ENCODE measurements at places on chromosomes 3 and 15.

GRCh38 chr3:44228900-44229299 is 12.8 kb upstream of the TOPAZ1 start:
- no peak for DNase-seq

GRCh38 chr3:130539005-130539404 is 22.0 kb downstream of the COL6A6 start:
- DNase-seq = no peak

DNA sequence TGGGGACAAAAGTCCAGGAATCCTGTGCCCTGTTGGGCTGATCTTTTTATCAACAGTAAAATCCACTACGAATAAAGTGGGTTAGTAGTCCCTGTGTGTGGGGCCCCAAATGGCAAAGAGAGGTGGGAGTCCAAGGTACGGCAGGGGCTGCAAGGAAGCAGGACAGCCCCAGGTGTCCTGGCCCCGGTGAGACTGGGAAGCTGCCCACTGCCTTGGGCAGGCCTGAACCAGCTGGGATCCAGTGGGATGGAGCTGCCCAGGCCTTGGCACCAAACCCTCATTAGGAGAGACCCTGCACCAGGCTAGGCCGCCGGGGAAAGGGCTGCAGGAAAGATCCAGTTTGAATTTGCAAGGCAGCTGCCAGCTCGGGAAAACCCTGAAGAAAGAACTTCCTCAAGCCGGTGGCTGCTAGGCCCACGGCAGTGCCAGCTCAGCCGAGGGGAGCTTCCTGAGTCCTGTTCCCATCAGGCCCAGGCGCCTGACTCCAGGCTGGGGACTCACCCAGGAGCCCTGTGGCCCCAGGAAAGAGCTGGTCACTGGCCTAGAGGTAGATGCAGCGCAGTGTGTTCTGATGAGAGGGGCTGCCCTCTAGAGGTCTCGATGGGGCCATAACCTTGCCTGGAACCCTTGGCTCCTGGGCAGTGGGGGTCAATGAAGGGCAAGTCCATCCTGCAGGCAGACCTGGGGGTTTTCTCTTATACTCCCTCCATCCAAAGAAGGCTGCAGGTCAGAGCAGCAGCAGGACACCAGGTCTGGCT is 14.4 kb upstream of the GNAI2 start:
- peak; percentile 76 for DNase-seq

- no peak for DNase-seq
Measured at GRCh38 chr3:26962492-26963360, 340.2 kb downstream of the LRRC3B start.

- DNase-seq = no peak
Measured at GRCh38 chr3:12436514-12437220, 47.6 kb upstream of the TSEN2 start.

DNA sequence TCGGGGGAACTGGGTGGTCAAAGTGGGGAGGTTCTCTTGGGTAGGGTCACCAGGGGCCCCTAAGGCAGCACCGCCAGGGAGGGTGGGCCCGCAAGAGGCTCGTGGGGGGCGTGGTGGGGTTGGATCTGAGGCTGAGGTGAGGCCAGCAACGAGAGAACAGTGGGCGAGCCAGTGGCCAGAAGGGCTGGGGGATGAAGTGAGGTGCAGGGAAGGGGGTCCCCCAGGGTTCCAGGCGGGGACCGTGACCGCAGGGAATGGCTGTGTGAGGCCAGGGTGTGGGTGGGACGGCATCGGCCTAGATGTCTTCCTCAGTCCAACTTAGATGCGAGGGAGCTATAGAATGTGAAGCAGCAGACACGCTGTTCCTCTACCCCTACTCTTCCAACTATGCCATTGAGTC is 78.2 kb downstream of the SNRK start:
- DNase-seq = no peak

DNA sequence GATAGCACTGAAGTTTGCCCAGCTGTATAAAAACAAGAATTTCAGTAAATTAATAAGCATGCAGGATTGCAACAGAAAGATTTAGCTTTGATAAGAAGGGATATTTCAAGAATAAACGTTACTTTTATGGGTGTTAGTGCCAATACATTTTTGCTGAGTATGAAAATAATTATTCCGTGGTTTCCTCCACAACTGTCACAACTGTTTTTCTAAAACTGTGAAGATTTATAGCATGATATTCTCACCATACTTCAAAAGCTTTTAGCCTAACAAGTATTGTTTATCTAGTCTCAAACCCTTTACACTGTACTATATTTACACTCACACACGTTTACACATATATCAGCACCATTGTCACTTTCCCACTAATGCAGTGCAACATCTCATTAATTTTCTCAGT is 200.5 kb downstream of the TPRG1 start:
- no peak for DNase-seq

- no peak for DNase-seq
Measured at GRCh38 chr15:29819979-29820378, 2.3 kb downstream of the TJP1 start.

DNA sequence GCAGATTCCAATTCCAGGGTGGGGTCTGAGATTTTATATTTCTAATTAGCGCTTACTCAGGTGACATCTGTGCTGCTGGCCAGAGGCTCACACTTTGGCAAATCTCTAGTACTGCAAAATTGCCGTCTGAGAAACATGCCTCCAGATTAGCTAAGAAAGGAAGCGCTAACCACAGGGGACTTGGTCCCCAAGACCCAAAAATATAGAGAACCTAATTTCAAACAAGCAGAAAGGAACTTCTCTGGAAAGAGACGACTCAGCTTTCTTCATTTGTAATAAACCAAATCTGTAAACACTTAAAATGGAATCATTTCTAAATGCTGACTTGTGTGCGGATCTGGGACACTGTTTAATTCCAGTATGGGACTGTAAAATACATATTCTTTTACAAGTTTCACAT is 55.7 kb downstream of the B3GNT5 start:
- no peak for DNase-seq

GRCh38 chr15:73924171-73924921 is 1.9 kb upstream of the LOXL1 start:
- DNase-seq = no peak

GRCh38 chr15:44810237-44810636 is 73.9 kb downstream of the TRIM69 start:
- no peak for DNase-seq

- DNase-seq = no peak
Measured at GRCh38 chr3:73060302-73060723, 1.1 kb upstream of the EBLN2 start.

- DNase-seq = no peak
Measured at GRCh38 chr3:5162102-5162501, 25.4 kb upstream of the EDEM1 start.

DNA sequence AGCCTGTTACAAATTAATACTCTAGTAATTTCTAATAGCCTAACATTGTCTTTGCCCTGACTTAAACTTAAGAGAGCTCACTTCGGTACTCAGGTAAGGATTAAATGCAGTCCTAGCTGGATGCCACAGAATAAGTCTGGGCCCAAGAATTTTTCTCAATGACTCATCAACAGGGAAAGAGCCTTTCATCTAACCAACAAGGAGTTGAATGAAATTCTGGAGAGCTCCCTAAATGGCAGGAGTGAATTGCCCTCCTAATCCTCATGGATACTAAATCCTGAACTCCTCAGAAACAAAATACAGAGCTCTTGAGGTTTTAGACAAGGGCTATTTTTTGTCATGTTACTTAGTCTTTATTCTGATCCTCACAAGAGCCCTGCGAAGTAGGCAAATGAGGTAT is 159.5 kb downstream of the PLCH1 start:
- no peak for DNase-seq

DNA sequence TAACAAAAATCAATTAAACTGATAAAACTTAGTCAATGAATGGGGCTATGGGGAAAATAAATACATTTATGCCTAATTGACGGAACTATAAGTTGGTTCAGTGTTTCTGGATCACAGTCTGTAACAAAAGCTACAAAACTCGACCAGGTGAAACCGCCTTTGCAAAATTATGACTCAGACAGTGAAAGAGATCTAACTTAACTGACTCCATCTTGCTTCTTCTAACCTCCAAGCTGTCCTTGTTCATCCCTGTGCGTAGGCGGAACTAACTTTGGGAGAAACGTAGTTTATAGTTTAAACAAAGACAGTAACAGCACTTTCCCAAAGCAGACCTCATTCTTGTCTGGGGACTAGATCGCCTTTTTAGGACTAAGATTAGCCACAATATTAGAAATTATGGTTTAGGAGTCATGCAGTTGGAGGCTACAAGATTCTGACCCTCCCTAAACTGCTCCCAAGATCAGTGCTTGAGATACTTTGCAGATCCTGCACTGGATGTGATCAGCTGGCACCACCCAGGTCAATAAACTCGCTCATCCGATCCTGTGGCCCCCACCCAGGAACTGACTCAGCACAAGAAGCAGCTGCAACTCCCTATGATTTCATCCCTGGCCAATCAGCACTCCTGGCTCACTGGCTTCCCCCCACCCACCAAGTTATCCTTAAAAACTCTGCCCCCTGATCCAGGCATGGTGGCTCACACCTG is 7.2 kb upstream of the MFGE8 start:
- no peak for DNase-seq

GRCh38 chr3:126889276-126890201 is 93.4 kb upstream of the PLXNA1 start:
- no peak for DNase-seq

DNA sequence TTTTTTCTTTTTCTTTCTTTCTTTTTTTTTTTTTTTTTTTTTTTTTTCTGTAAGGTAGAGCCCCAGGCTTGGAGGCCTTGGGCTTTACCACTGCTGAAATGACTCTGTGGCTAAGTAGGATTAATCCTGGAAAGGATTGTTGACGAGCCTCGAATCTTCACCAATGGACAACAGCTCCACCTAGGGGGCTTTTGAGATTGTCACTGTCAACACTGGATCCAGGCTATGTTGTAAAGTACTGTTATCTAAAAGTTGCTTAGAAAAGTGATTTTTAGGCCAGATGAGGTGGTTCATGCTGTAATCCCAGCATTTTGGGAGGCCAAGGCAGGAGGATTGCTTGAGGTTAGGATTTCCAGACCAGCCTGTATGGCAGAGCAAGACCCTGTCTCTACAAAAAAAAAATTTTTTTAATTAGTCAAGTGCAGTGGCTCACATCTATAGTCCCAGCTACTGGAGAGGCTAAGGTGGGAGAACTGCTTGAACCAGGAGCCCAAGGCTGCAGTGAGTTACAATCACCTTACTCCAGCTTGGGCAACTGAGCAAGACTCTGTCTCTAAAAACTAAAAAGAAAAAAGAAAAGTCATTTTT is 41.6 kb downstream of the KLHL18 start:
- DNase-seq = peak; percentile 62
